CD4-positive, alpha-beta T cell treated with Interferon alpha-2 for 1 hour (primary cell): ENCODE measurements at places on chromosomes 11 and 22.

- no peak for DNase-seq
These were observed 35.0 kb upstream of the RCN1 start for GRCh38 chr11:32055861-32056260.

GRCh38 chr11:33134276-33134675 lies 27.0 kb downstream of the CSTF3 start:
- no peak for DNase-seq

GRCh38 chr11:38791346-38791961 lies 2193.4 kb upstream of the RAG2 start:
- peak; percentile 5 for DNase-seq

- DNase-seq = peak; percentile 87
These were observed at the start of gene OSM for GRCh38 chr22:30266445-30267381. Gene OSM (minus strand): TSS chr22:30266851. CDS start chr22:30266799, 52 bp downstream.

DNA sequence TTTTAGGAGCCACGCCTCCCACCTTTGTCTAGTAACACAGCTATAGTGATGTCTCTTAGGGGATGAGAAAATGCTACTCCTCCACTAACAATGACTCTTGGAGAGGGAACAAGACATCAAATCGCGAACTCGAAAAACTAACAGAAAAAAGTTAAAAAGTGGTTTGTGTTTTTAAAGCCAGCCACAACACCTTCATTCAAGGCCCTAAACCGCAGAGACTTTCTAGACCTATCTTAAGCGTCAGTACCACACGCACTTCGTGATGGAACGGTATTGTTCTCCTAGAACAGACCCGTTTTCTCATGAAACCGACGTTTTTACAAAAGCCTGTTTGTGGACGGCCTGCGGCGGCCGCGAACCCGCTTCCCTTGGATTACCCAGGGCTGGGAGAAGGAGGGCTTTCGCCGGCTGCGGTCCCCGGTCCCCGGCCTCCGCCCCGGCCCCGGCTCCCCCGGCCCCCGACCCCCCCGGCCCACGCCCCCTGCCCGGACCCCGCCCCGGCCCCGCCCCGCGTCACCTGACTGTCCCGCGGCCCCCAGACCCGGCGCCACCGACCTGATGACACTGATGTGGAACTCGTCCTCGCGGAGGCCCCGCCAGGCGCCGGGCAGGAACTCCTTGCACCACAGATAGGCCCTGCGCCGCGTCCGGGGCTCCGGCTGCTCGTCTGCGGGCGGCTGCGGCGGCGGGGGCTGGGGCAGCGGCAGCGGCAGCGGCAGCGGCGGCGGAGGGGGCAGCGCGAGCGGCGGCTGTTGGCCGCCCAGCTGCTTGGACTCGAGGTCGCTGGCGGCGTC lies 718 bp downstream of the CHKA start:
- DNase-seq = peak; percentile 57

DNA sequence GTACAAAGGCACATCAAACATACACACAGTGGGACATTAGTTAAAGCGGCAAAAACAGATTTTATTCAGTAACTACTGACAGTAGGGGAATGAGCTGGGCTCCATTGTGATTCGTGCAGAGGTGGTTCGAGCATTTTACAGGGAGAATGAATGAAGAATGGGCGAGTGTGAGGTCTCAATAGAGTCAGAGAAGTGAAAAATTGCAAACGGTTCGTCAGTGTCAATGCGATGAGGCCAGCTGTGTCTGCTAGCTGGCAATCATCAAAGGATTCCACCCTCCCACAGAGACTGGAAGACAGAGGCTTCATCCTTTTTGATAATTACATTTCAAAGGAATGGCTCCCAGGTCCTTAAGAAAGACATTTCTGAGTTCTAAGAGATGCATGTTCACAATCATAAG lies 17.4 kb downstream of the OR4D9 start:
- DNase-seq = no peak

GRCh38 chr11:109958821-109959166 lies 134.4 kb upstream of the ZC3H12C start:
- no peak for DNase-seq

GRCh38 chr22:17369439-17370025 lies at the start of gene CECR2:
Gene CECR2 (plus strand): TSS chr22:17369460. CDS start chr22:17369784, 324 bp downstream.
- DNase-seq = no peak

DNA sequence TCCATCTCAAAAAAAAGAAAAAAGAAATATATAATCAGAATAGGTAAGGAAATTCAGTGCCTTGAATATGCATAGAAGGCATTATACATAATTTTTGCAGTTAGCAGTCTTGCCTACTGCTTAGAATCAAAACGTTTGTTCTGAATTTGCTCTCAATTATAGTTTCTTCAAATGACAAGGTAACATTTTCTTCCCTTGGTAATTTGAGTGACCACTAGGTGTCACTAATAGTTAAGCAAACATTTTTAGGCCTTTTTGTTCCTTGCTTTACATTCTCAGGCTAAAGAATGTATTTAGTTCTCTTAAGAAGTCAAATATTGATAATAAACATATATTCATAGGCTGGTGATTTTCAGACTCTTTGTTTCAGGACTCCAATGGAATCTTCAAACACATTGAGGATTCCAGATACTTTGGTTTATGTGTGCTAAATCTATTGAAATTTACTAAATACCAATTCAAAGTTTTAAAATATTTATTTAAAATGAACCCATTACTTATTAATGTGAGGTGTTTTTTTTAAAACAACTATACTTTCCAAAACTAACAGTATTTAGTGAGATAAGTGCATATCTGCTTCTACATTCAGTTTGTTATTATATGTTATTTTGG lies 55.0 kb upstream of the DEPDC7 start:
- DNase-seq = no peak

- no peak for DNase-seq
These were observed 34.6 kb upstream of the CEP126 start for GRCh38 chr11:101880222-101880621.

- no peak for DNase-seq
These were observed 60.7 kb upstream of the CLTCL1 start for GRCh38 chr22:19352217-19352616.

DNA sequence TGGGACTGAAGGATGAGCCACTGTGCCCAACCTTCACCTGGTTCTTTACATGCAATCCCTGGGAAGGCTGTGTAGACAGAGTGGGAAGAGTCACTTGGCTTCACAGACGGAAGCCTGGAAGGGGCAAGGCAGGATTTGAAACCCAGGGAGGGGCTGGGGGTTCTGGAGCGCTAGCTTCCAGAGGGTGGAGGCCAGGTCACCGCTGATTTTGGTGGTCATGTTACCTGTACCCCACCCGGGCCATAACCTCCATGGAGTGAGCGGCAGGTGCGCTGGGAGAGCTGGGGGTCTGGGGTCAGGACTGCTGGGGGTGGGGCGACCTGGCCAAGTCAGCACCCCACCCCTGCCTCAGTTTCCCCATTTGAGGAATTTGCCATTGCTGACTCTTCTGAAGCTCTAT lies 38.3 kb downstream of the PDGFB start:
- DNase-seq = no peak

GRCh38 chr22:28799606-28800307 lies 612 bp downstream of the XBP1 start:
- no peak for DNase-seq

DNA sequence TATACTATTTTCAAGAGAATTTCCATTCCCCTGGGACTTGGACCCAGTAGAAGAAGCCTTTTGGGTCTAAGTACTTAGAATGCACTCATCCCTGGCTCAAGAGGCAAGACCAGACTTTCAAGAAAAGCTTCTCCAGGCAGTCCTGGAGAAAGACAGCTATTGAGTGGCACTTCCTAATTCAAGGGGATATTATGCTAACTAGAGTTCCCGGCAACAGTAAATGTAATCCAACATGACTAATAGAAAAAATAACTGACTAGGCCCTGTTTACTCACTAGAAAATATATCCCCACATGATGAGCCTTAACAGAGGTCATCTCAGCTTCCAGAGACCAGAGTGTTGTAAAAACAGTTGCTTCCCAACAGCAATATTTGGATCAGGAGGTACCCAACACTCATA lies 47.2 kb upstream of the AKIP1 start:
- no peak for DNase-seq

DNA sequence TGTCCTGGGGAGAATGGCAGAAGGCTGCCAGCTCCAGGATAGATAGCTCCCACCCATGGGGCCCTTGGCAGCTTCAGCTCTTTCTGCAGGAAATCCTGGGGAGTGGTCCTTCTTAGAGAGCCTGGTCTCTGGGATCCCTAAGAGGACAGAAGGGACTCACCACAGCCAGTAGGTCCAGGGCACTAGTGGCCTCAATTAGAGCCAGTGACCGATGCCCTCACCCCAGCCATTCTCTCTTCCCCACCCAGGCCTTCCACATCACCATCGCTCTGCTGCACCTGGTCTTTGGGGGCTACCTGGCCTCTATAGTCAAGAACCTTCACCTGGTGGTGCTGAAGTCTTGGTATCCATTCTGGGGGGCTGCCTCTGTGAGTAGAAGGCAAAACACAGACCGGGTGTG lies 5.6 kb downstream of the MS4A10 start:
- no peak for DNase-seq

DNA sequence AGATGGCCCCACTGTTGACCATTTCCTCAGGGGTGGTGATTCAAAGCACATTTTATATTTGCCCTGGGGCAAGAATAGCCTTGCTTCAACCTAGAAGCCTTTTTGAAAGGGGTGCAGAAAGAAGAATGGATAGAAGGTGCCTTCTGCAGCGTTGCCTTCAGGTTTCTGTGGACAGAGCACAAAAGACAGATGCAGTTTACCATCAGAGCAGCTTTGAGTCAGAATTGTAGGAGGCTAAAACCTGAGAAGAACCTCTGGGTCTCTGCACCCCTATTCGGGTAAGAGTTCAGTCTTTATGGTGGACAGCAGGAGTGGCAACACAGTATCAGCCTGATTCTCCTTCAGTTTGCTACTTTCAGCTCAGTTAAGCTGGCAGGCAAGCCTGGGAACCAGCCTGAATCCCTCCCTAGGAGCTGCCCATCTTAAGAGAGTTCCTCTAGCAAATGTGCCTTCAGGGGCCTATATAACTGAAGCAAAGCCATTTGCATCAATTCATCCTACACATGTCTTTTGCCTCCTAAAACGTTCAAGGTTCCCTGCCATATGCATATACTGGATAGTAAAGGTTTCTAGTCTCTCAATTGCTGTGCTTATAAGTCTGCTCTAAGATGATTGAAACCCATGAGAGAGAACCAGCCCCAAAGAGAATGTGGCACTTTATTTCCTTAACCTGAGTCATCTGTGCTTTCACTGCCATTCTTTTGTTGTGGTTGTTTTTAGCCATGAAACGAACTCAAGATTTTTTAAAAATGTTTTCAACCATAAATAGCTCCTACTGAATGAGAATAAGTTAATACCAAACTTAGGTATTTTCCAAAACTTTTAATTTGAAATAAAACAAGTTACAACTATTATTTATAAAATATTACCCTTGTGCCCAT lies 123.0 kb downstream of the TRIM44 start:
- DNase-seq = no peak

GRCh38 chr11:11472106-11472505 lies 119.1 kb upstream of the CSNK2A3 start:
- DNase-seq = no peak

GRCh38 chr22:29269731-29270474 lies 1.8 kb downstream of the EWSR1 start:
- DNase-seq = no peak

DNA sequence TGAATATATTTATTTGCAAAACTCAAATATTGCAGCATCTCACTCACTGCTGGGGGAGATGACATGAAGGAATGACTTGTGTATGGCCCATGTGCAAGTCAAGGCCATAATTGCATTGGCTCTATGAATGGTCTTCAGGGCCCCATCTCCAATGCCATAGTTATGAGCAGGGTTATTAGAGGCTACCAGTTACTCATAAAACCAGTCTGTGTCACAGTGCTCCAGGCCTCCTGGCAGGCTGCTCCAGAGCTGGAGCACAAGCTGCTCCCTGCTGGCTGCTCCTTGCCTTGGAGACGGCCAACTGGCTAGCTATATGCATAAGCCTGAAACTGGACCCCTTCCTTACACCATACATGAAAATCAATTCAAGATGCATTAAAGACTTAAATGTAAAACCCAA lies 145.7 kb downstream of the TRPC6 start:
- no peak for DNase-seq

GRCh38 chr22:19876314-19876940 lies 21.8 kb upstream of the GNB1L start:
- DNase-seq = no peak

- DNase-seq = no peak
These were observed 97.1 kb downstream of the ME3 start for GRCh38 chr11:86575208-86575855.

GRCh38 chr22:37967147-37967546 lies 13.6 kb downstream of the POLR2F start:
- DNase-seq = no peak

DNA sequence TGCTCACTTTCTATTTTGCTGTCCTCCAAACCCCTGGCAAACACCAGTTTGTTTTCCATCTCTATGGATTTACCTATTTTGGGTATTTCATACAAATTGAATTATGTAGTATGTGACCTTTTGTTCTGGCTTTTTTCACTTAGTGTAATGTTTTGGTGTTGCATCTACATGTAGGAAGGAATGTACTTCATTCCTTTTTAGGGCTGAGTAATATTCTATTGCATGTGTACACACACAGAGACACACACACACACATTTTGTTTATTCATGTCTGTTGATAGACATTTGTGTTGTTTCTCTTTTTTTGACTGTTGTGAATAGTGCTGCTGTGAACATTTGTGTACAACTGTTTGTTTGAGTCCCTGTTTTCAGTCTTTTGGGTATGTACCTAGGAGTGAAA lies 90.4 kb downstream of the UVRAG start:
- no peak for DNase-seq

- DNase-seq = no peak
These were observed 90.1 kb upstream of the B3GAT1 start for GRCh38 chr11:134502153-134502550.

- DNase-seq = no peak
These were observed 295.9 kb upstream of the ANO5 start for GRCh38 chr11:21896746-21897602.

DNA sequence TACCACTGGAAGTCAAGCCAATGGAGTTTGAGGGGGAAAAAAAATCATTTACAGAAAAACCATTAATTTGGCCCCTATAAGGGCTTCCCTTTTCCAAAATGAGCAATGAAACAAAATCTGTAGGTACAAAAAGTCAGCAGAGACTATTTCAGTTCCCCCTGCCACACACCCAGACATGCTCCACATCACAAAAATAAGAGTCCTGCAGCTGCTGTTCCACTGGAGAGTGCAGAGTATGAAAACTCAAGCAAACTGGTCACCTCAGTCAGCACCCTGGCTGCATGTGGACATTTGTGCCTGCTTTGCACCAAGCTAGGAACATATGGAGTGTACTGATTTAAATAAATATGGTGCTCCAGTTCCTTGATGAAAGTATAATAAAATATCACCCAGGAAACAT lies 15.1 kb downstream of the POU2AF1 start:
- DNase-seq = no peak

GRCh38 chr11:120929664-120930154 lies 94.2 kb upstream of the TBCEL start:
- peak; percentile 27 for DNase-seq

GRCh38 chr22:42697542-42698013 lies 23.1 kb downstream of the A4GALT start:
- DNase-seq = no peak

GRCh38 chr11:105100981-105101630 lies 38.5 kb downstream of the CARD18 start:
- DNase-seq = no peak

GRCh38 chr11:75930534-75930933 lies 115.5 kb downstream of the UVRAG start:
- DNase-seq = no peak
